ENCODE measurements at places on chromosomes 11 and 22. TPM values are rescaled to one million over a fixed set of nuclear protein-coding genes. Genes with fewer than 3 reads are reported as not detected.

DNA sequence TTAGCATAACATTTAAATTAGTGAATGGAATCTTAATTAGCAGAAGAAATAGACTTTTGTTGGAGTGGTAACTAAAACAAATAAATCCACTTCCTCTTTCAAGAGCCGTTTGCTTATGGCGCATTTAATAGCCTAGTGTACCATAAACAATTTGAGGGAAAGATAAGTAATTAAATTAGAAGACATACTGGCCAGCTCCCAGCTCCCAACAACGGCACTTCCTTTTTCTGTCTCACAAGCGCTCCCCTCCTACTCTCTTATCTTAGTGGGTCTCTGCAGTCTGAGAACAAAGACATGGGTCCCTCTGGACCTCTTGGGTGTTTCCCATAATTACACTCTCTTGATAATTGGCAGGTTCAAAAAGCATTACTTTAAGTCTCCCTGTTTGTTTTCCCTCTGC, 146.0 kb downstream of the OPCML start:
- no peak for DNase-seq

DCDC1 gene
- polyA plus RNA-seq = not detected

- DNase-seq = no peak
Observed at GRCh38 chr11:115078461-115079438, 400.4 kb downstream of the NXPE2 start.

- no peak for DNase-seq
Observed at GRCh38 chr22:35894937-35895708, 133.5 kb downstream of the RBFOX2 start.

SEC14L3 gene
- not detected for polyA plus RNA-seq

DNA sequence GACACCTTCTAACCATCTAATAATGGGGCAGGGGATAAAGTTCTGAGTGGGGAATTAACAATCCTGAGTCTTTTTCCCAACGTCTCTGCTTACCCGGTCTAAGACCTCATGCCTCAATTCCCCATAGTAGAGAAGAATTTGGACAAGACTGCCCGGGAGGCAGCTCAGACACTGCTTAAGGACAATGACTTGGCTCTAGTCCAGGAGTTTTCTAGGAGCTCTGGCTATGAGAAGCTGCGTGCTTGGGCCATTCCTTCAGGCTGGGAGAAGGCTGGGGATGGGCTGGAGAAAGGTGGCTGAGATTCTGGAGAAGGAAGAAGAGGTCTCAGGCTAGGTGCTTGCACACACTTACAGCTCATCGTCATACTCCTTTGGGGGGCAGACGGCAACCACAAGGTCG, 19.8 kb upstream of the ABCC8 start:
- no peak for DNase-seq

- no peak for DNase-seq
Observed at GRCh38 chr11:2825261-2825888, 60.2 kb downstream of the CDKN1C start.

BEST1 gene
- polyA plus RNA-seq = 4.3 TPM
